ENCODE measurements at places on chromosomes 2 and 18.

- DNase-seq, result no peak
Observed at GRCh38 chr2:162838136-162838497, 450 bp downstream of the KCNH7 start.

- DNase-seq, result no peak
Observed at GRCh38 chr2:80019571-80020460, 284.7 kb downstream of the LRRTM1 start.

GRCh38 chr2:3871002-3871401 is 167.6 kb downstream of the DCDC2C start:
- DNase-seq, result no peak

DNA sequence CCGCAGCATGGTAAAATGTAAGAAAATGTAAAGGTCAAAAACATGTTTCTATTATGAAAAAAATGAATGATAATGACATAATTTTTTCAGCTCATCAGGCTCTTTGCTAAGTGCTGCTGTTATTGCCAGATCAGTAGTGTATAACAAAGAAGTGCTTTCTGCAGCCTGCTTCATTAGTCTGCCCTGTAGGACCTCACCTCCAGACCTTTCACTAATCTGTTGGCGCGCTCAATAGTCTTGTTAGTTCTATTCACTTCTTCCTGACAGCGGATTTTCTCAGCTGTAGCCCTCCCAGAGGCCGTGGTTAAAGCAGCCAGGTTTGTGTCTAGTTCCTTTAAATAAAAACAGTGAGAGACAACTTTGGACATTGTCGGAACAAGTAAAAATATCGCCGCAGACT is 97.7 kb downstream of the CDCA7 start:
- no peak for DNase-seq

- DNase-seq, result no peak
Observed at GRCh38 chr2:59383473-59383872, 1142.3 kb upstream of the FANCL start.

- DNase-seq, result no peak
Observed at GRCh38 chr18:4603955-4604354, 148.8 kb upstream of the DLGAP1 start.

- DNase-seq, result no peak
Observed at GRCh38 chr2:140401056-140401455, 1620.9 kb upstream of the NXPH2 start.

DNA sequence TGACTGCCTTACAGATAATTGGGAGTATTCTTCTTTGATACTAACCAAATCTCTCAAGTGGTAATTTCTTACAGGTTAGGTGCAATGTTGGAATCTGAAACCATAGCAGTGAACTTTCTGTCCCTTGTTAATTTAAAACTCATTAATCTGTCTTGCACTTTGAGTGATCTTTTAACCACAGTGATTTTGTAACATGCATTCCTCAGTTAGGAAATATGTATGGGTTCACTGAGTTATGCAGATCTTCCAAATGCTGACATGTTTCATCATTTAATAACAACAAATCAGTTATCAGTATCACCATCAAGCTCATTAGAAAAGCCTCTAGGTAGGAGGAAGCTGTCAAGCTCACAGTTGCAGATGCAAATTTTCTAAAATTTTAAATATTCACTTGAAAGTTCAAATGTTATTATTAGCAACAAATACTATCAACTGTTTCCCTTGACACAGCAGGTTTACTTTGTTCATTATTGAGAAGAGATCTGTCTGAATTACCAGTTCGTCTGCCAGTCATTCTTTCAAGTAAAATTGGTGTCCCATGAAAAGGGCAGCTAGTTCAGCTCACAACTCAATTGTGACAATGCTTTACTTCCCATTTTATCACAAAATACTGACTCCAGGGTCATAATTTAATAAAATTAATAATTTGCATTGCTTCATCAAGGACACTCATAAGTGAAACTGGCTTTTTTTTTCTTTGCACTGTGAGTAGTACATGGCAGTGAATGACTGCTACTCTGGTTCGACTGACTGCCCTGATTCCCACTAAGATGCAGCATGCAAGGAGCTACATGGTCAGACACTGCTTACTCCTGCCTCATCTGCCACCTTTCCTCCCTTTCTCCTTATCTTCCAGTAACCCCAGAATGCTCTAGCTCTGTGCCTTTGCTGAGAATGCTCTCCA is 31.6 kb downstream of the SUCLG1 start:
- no peak for DNase-seq

GRCh38 chr2:227671170-227671905 is 4.7 kb downstream of the SCYGR5 start:
- no peak for DNase-seq

DNA sequence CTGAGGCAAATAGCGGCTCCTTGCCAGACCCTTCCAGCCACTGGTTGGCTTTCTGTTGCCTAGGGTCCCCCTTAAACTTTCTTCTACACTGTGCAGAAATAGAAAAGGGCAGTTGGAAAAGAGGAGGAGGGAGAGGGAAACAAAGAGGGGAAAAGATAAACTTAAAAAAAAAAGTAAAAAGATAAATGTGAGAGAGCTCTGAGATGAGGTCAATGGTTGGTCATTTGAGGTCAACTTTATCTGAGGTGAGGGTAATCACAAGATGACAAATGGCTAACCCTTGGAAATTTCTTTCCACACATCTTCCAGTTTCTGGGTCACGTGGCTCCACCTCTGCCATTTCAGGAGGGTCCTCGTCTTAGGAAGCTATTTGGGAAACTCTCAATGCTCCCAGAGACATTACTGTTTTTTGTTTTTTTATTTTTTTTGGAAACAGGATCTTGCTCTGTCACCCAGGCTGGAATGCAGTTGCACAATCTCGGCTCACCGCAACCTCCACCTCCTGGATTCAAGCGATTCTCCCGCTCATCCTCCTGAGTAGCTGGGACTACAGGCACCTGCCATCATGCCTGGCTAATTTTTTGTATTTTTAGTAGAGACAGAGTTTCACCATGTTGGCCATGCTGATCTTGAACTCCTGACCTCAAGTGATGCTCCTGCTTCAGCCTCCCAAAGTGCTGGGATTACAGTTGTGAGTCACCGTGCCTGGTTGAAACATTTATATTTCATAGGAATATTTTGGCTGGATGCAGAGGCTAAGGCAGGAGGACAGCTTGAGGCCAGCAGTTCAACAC is 199.9 kb downstream of the TGIF1 start:
- no peak for DNase-seq

DNA sequence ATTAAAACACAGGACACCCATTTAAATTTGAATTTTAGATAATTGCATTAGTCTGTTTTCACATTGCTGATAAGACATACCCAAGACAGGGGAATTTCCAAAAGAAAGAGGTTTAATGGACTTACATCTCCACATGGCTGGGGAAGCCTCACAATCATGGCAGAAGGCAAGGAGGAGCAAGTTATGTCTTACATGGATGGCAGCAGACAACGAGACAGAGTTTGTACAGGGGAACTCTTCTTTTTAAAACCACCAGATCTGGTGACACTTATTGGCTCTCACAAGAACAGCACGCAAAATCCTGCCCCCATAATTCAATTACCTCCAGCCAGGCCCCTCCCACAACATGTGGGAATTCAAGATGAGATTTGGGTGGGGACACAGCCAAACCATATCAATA is 79.8 kb upstream of the SMAD2 start:
- DNase-seq, result no peak

DNA sequence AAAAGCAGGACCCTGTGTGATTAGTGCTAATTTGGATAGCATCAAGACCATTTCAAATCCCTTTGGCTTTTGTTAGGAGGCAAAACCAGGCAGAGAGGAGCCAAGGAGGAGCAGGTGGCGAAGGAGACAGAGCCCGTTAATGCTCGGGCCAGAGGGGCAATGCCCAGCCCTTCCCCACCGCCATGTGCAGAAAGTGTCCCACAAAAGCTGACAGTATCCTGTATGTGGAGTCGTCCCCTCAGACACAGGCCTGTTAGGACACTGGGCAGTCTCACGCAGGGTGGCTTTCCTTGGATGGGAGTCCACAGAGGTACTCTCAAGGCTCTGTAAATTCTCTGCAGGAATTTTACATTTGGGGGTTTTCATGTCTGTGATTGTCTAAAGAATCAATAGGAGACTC is 44.8 kb upstream of the TFCP2L1 start:
- no peak for DNase-seq

GRCh38 chr2:188511346-188511745 is 219.7 kb downstream of the GULP1 start:
- DNase-seq, result no peak

- no peak for DNase-seq
Observed at GRCh38 chr2:48508461-48509124, 21.4 kb upstream of the STON1 start.

- DNase-seq, result peak; percentile 91
Observed at GRCh38 chr2:12501469-12502158, 215.1 kb upstream of the TRIB2 start.

GRCh38 chr2:4653991-4654390 is 950.6 kb downstream of the DCDC2C start:
- DNase-seq, result no peak

DNA sequence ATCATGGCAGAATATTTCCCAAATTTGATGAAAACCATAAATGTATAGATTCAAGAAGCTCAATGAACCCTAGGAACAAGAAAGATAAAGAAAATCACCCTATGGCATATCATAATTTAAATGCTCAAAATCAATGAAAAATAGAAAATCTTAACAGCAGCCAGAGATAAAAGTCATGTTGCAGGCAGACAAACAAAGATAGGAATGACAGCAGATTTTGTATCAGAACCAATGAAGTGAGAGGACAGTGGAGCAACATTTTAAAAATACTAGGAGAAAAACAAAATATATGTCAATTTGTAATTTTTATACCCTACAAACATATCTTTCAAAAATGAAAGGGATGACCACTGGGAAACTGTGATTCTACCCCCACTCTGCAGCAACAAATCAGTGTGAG is 203.3 kb downstream of the PIEZO2 start:
- DNase-seq, result no peak

- DNase-seq, result no peak
Observed at GRCh38 chr18:76546088-76546435, 51.0 kb upstream of the ZNF516 start.

DNA sequence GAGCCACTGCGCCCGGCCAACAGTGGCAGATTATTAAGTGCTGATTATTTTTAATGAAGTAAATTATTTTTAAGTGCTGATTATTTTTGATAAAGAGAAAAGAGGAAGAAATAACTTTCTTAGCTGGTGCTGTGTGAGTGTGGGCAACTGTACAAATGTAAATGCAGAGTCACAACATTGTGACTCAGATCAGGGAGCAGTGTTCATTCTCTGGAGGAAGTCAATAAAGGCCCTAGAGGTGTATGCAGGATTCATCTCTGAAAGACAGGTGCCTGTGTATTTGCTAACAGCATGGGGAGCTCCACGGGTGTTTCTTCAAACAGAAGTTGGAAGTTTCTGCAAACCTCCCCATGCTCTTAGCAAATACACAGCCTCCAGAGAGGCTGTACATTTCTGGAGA is 6.2 kb downstream of the KRTCAP3 start:
- no peak for DNase-seq

GRCh38 chr2:60439219-60439974 is 114.1 kb downstream of the BCL11A start:
- no peak for DNase-seq

- DNase-seq, result no peak
Observed at GRCh38 chr2:4903656-4904348, 788.4 kb upstream of the SOX11 start.

DNA sequence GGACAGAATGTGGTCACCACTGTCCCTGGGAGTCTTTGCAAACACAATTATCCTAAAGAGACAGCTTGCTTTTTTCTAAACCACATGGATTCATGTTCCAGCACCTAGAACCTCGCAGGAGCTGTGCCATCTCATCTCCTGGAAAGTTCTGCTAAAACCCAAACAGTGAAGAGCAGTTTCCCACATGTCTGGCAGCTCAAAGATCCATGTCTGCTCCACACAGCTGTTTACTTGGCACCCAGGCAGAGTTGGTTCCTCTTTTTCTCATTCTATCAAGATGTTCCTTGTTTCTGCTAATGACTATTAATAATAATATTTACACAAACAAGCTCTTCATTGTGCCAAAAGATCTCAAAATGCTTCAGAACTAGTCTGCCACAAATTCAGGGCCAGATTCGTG is 30.1 kb upstream of the PID1 start:
- DNase-seq, result no peak

- no peak for DNase-seq
Observed at GRCh38 chr2:67438337-67438736, 41.2 kb downstream of the ETAA1 start.

DNA sequence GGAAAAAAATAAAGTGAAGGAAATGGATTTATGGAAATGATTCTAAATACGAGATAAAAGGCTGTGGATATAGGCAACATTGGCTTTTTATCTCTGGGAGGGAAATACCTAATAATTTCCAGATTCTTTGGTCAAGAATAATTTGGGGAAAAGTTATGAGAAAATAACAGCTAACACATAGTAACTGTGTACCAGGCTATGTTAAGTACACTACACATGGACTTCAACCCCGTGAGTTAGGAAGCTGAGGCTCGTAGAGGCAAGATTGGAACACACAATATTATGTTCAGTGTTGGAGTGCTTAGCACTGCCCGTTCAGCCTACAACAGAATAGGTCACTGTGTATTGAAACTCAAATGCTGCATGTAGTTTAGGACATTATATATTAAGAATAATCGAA is 34.3 kb upstream of the GPD2 start:
- no peak for DNase-seq

DNA sequence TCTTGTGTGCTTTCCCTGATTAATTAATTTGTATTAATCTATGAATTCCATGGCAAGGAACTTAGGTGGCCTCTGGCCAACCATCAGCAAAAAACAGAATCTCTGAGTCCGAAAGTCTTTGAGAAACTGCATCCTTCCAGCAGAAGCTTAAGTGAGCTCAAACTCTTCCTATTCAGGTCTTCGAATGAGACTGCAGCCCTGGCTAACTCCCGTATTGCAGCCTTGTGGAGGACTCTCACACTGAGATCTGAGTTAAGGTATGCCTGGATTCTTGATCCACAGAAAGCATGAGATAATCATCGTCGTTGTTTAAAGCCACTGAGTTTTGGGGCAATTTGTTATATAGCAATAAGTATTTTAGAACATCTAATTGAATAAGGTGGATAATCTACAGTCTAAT is 1143.9 kb upstream of the NXPH2 start:
- DNase-seq, result no peak

DNA sequence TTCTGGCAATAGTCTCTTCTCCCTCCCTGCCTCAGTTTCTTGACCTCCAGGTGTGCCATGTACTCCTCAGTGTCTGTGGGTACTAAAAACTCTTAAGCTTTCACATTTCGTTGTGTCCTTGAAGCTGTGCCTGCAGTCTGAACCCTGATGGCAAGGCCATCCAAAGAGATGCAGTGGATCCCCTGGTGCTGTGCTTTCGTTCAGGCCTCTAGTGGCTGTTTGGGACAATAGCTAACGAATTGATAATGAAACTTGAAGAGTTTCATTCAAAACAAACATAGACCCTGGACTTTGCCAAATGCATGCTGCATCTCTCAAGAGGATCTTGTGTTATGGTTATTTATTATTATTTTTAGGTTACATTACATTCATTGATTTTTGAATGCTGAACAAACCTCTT is 523.1 kb upstream of the FSIP2 start:
- DNase-seq, result no peak

DNA sequence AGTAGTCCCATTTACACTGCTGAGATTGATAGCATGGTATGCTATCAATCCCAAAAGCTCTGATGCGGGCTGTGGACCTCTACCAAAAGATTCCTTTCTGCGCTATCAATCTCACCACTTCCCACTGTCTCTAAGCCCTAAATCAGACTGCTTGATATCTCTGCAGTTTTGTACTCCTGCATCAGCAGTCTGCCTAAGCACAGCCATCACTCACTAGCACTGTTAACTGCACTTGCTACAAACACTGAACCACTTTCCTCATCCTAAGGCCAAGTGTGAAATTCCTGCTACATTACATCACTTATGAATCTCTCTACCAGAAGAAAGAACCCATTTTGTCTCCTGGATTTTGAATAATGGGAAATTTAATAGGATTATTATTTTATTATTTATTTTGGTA is 237.0 kb downstream of the HNMT start:
- no peak for DNase-seq
